K562 (cell line): ENCODE measurements at places on chromosomes 6 and 20.

- DNase-seq, result no peak
Measured at GRCh38 chr6:2942914-2943563, 28.3 kb downstream of the SERPINB6 start.

- no peak for DNase-seq
Measured at GRCh38 chr6:72500669-72501068, 121.2 kb upstream of the KCNQ5 start.

DNA sequence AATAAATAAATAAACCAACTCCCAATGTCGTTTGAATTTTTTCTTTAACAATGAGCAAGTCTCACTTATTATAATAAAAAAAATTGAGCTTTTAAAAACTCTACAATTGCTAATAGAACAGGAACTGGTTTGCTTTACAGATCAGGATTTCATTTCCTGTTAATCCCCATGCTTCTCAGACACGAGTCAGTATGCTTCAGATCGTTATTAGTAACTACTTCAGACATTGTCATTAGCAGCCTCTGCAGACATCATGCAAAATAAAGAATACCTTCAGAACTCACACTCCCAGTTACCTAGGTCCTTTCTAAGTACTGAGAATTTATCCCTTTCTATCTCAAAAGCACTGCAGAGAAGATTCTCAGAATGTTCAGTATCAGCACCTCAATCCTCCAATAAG, 10.0 kb upstream of the FAM210B start:
- no peak for DNase-seq

- DNase-seq, result no peak
Measured at GRCh38 chr6:49499623-49500022, at the start of gene GLYATL3. Gene GLYATL3 (plus strand): TSS chr6:49499923. CDS start chr6:49511991, 12,068 bp downstream.

DNA sequence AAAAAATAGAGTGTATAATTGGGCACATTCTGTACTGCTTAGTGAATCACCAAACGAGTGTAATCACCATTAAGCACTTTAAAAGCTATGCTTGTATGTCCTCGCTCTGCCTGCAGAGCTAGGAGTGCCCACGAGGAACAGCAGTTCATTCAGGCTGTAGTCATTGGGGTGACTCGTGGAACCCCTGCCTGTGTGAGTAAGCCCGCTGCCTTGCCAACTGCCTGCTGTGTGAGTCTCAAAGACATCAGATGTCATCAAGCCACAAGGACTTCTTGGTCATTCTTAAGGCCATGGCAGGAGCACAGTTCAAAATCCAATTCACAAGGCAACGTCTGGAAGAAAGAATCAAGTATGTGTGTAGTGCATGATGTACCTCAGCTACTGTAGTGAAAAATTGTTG, 60.4 kb downstream of the FOXO3 start:
- DNase-seq, result no peak

GRCh38 chr6:4125500-4125899, 9.9 kb downstream of the ECI2 start:
- DNase-seq, result no peak

- no peak for DNase-seq
Measured at GRCh38 chr6:76885861-76886301, 577.4 kb downstream of the HTR1B start.

GRCh38 chr6:72620871-72621290, 983 bp upstream of the KCNQ5 start:
- peak; percentile 16 for DNase-seq

- no peak for DNase-seq
Measured at GRCh38 chr6:37947468-37947867, 127.9 kb downstream of the ZFAND3 start.

- no peak for DNase-seq
Measured at GRCh38 chr6:63947792-63948529, 312.4 kb downstream of the PHF3 start.

GRCh38 chr6:43953794-43954310, 173.4 kb downstream of the MRPL14 start:
- DNase-seq, result no peak
